ENCODE measurements at places on chromosomes 13 and 19.
A peak's percentile ranks its signal among the peaks of the same experiment; 100 is the strongest.

- DNase-seq: no peak
These were observed 450 bp downstream of the FBXW9 start for GRCh38 chr19:12695997-12696365.

GRCh38 chr19:3575260-3575741 is 2.6 kb downstream of the HMG20B start:
- DNase-seq: no peak

GRCh38 chr13:46382224-46382623 is 4.8 kb downstream of the RUBCNL start:
- no peak for DNase-seq

GRCh38 chr13:21663197-21663596 is 7.7 kb upstream of the FGF9 start:
- no peak for DNase-seq

- DNase-seq: no peak
These were observed 38.8 kb downstream of the CCDC169 start for GRCh38 chr13:36258831-36259230.

DNA sequence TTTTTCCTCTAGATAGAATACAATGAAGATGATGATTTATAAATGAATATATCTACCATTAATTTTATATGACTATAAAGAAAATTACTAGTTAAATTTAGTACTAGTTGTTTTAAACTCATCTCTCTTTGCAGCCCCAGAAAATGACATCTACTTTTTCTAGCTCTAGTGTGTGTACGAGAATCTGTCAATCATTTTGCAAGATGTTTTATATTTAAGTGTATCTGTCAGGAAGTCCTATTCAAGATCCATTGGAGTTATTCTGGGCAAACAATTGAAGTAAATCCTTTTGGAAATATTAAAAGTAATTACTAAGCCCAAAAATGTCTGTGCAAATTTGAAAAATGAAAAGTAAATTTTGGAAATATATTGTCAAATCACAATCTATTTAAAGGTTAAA is 144.3 kb upstream of the PCDH9 start:
- DNase-seq: no peak

DNA sequence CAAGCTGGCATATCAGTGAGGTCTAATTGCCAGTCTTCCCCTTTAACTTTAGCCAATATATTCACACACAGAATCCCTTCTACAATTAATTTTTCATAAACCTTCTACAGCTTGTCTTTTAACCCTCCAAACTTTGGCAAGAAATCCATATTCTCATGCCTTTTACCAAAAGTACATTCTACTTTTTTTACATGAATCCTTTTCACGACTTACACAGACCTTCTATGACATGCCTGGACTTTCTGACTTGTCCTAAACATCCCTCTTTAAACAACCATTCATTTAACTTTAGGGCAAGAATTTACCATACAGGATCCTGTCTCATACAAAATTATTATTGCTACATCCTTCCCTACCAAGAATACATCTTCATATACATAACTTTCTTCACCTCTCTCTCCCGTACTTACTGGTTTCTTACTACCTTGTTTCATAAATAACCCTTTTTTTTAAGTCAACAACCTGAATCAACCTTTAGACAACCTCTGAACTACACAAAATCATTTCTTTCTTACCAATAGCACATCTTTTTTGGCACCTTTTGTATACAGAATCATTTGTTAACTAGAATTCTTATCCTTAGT is 23.5 kb downstream of the ZNF544 start:
- no peak for DNase-seq

DNA sequence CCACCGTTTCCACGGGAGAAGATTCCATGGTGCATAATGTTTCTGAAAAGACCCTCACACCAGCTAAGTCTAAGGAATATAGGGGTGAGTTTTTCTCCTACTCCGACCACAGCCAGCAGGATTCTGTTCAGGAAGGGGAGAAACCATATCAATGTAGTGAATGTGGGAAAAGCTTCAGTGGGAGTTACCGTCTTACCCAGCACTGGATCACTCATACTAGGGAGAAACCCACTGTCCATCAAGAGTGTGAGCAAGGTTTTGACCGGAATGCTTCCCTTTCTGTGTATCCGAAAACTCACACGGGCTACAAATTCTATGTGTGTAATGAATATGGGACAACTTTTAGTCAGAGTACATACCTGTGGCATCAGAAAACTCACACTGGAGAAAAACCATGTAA is 19.1 kb downstream of the ZNF473 start:
- DNase-seq: no peak

DNA sequence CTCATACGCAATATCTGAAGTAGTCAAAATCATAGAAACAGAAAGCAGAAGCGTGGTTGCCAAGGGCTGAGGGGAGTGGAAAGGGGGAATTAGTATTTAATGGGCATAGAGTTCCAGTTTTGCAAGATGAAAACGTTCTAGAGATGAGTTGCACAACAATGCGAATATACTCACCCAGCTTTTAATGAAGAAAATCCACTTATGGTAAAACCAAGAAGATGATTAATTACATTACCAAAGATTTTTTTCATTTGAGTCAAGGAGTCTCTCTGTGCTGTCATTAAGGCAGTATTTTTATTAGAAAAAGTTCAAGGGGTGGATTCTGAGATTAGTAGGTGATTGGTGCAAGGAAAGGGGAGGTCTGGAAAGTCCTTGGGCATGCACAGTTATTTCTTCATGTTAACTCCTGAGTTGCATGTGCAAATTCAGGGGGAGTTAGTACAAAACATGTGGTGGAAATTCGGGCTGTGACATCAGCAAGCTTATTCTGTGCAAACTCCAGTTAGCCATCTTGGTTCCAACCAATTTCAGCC is 6.9 kb upstream of the CBY2 start:
- DNase-seq: no peak

GRCh38 chr19:17234911-17235299 is 8.9 kb downstream of the OCEL1 start:
- DNase-seq: peak; percentile 45

DNA sequence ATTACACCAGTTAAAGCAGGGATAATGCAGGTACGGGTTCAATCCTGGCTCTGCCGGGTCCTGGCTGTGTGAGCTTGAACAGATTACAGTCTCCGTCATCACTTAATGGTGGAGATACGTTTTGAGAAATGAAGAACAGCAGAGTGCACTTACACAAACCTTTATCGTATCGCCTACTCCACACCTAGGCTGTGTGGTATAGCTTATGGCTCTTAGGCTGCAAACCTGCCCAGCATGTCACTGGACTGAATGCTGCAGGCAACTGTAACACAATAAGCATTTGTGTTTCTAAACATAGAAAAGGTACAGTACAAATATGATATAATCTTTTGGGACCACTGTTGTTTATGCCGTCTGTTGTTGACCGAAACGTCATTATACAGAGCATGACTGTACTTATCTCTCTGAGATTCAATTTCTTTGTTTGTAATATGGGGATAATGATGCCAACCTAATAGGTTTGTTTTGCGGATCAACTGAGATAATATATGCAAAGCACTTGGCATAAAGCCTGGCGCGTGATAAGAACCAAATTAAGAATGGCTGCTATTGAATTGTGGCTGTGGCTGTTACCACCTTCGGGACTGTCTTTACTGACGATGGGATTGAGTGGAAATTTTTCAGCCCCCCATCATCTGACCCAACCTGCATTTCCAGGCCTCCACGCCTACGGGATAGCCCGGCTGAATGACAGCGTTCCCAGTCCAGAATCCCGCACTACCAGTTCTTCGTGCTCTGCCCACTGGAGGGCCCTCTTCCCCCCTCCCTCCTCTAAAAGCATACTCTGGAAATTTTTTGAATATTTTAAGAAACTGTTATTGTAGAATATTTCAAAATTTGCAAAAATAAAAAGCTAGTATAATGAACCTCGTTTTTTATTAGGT is 11.2 kb downstream of the KRTDAP start:
- no peak for DNase-seq

- DNase-seq: no peak
These were observed 9.2 kb upstream of the ATP12A start for GRCh38 chr13:24670961-24671381.

DNA sequence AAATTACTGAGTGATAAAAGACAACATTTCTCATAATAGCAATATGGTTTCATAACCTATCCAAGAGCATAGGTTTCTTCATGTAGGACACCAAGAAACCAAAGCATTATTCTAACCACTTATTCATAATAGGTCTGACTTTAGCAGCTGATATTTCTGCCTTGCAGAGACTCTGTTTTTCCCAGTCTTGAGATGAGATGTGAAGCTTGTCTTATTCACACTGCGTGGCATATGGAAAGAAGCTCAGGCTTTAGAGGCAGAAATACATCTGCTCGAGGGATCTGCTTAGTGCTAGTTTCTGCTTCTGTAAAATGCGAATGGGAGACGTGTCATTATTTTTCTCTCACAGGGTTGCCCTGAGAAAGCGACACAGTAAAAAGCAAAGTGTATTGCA is 232.0 kb upstream of the SPRY2 start:
- DNase-seq: no peak

DNA sequence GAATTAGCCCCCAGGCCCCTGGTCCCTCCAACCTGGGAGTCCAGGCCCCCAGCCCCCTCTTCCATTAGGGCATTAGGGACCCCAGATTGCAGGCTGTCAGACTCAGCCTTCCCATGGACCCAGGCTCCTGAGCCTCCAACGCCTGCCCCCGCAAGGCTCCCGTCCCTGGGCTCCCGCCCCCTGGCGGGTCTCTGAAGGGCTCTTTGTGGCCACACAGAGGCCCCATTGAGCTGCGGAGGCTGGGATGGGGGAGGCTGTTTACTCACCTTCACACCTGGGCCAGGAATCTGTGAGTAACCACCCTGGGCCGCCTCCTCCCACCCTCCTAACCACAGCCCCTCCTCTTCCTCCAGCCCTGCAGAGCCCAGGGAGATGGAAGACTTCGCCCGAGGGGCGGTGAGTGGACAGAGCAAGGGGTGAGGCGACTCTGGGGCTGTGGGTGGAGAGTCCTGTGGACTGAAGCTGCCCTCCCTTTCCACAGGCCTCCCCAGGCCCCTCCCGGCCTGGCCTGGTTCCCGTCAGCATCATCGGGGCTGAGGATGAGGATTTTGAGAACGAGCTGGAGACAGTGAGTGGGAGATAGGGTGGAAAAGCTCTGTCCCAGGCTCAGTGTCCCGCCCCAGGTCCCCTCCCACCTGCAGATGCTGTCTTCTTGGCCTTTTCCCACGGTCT is 4.9 kb downstream of the ARHGEF1 start:
- peak; percentile 90 for DNase-seq

DNA sequence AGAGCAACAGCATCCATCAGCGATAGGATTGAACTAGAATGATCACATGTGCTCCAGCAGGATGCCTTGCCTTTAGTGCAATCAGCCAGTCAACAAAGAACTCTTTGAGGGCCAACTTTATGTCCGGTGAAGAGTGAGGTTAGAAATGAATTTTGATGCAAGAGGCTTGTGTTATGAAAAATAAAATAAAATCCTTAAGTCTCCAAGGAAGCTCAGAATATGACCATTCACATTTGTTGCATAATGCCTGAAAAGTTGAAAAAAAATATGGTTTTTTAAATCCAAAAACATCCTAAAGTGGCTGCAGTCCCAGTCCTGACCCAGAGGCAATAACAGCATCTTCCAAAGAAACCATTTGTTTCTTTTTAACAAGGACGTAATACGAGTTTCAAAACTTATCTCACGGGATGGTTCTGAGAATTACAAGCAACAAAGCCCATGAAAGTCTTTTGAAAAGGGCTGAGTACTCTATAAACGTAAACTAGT is 61.3 kb downstream of the DCLK1 start:
- no peak for DNase-seq

DNA sequence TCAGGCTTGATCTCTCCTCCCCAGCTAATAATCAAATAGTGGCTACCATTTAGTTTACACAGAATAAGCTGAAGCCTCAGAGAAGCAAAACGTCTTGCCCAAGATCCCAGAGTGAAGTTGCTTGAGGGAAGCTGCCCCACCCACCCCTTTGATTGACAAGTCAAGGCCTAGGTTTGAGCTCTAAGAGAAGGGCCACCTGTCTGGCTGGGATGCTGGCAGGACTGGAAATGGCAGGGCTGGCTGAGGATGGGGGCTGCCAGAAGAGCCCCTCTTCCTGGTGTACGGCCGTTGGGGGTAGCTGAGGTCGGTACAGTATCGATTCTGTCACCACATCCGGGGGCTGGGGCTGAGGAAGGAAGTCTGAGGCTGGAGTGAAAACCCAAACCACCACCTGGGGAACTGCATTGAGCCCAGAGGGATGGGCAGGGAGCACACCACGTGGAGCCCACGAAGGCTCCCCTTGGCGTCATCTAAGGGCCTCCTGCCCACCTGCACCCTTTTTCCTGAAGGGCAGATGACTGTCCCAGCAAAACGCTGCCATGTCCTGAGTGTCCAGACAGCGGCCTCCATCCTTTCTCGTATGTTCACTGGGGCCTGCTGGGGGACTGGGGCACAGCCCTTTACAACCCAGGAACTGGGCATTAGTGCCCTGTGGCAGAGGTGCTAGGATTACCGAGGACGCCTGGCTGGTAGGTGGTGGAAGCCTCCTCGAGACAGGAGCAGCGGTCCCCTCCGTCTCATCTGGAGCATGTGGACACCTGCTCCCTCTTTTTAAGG is 1.4 kb upstream of the PRKD2 start:
- no peak for DNase-seq

GRCh38 chr19:616062-616700 is 17.2 kb downstream of the POLRMT start:
- no peak for DNase-seq

- peak; percentile 51 for DNase-seq
These were observed at the start of gene BRSK1 for GRCh38 chr19:55283548-55284377. TSS of gene BRSK1 (plus strand) at chr19:55283997. CDS start at chr19:55284443, 446 bp downstream.

DNA sequence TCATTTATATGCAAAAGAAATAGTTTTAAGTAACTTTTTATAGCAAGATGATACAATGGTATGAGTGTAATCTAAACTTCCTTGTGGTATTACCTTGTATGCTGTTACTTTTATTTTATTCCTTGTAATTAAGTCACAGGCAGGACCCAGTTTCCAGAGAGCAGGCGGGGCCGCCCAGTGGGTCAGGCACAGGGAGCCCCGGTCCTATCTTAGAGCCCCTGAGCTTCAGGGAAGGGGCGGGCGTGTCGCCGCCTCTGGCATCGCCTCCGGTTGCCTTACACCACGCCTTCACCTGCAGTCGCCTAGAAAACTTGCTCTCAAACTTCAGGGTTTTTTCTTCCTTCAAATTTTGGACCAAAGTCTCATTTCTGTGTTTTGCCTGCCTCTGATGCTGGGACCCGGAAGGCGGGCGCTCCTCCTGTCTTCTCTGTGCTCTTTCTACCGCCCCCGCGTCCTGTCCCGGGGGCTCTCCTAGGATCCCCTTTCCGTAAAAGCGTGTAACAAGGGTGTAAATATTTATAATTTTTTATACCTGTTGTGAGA is 10.2 kb downstream of the PLPPR3 start:
- DNase-seq: no peak

- no peak for DNase-seq
These were observed 137.3 kb upstream of the TMTC4 start for GRCh38 chr13:100811928-100812327.

DNA sequence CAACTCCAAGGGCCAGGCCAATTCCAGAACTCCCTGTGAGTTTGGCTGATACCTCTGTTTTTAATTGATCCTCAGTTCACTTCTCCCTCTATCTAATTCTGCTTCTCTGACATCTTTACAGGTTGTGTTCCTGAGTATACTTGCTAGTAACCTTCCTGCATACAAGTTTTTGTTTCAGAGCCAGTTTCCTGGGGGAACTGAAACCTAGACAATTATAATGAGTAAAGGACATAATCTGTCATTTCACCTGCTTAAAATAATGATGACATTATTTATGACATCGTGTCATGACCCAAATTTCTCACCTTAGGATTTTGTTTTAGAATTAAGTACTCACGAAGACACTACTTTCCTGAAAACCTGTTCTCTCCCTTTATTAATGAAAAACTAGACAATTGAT is 12.5 kb upstream of the MYCBP2 start:
- DNase-seq: no peak

Measured in stimulated activated CD4-positive, alpha-beta T cell treated with anti-CD3 and anti-CD28 coated beads, Interleukin-2, amount 100 ng/mL, for 4 hours (primary cell).